Endothelial cell of umbilical vein (primary cell): ENCODE measurements at places on chromosomes 4 and X.

- no peak for DNase-seq
- H3K27ac ChIP-seq: no peak overlapping the region
- H3K4me3 ChIP-seq: no peak overlapping the region
- no peaks in the 10 kb centered on the region for H3K36me3 ChIP-seq
- no peaks in the 10 kb centered on the region for H3K4me1 ChIP-seq
- H3K27me3 ChIP-seq: no peaks in the 10 kb centered on the region
Observed at GRCh38 chr4:148205476-148205875, 236.7 kb downstream of the NR3C2 start.

- H3K27ac ChIP-seq: no peak overlapping the region
- no peaks in the 10 kb centered on the region for H3K4me1 ChIP-seq
Observed at GRCh38 chr4:154076921-154077320, 288.0 kb upstream of the SFRP2 start.

GRCh38 chr4:173652283-173652931 is 122.4 kb upstream of the HAND2 start:
- no peaks in the 10 kb centered on the region for H3K36me3 ChIP-seq
- H3K4me1 ChIP-seq: no peaks in the 10 kb centered on the region
- no peak overlapping the region for H3K27ac ChIP-seq
- no peak for DNase-seq
- no peaks in the 10 kb centered on the region for H3K27me3 ChIP-seq

GRCh38 chr4:140151699-140152012 is 2.3 kb downstream of the MAML3 start:
- H3K27me3 ChIP-seq: no peaks in the 10 kb centered on the region
- peak overlapping the region; percentile 99 for H3K27ac ChIP-seq
- peaks cover 10% of the 10 kb centered on the region for H3K4me1 ChIP-seq
- peak; percentile 95 for DNase-seq

DNA sequence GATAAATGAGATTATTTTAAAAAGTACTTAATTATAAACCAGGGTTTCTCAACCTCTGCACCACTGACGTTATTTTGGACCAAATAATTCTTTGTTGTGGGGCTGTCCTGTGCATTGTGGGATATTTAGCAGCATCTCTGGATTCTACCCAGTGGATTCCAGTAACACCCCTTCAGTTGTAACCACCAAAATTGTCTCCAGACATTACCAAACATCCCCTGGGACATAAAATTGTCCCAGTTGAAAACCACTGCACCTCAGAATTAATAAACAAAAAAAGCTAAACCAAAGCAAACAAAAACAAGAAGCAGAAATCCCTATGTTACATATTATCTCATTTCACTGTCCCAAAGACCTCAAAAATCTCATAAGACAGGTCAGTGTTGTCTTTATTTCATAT is 54.2 kb upstream of the GIMD1 start:
- H3K36me3 ChIP-seq: no peaks in the 10 kb centered on the region
- no peaks in the 10 kb centered on the region for H3K27me3 ChIP-seq
- H3K27ac ChIP-seq: no peak overlapping the region
- no peaks in the 10 kb centered on the region for H3K4me1 ChIP-seq
- H3K4me3 ChIP-seq: no peak overlapping the region
- no peak for DNase-seq

GRCh38 chr4:40888933-40889332 is 139.2 kb downstream of the NSUN7 start:
- DNase-seq: no peak
- H3K27ac ChIP-seq: no peak overlapping the region
- H3K27me3 ChIP-seq: no peaks in the 10 kb centered on the region
- H3K36me3 ChIP-seq: peaks cover 37% of the 10 kb centered on the region
- H3K4me1 ChIP-seq: no peaks in the 10 kb centered on the region
- H3K4me3 ChIP-seq: no peak overlapping the region
